Mesangial cell (primary cell): ENCODE measurements at places on chromosomes 5 and 9. TPM values are rescaled to one million over a fixed set of nuclear protein-coding genes. Genes with fewer than 3 reads are reported as not detected.

The C1QTNF3 gene
- total RNA-seq = 0.49 and 3.0 TPM in 2 replicates

The KDM3B gene
- total RNA-seq = 30.8 and 39.2 TPM in 2 replicates

The GABRA1 gene
- total RNA-seq = not detected in 2 replicates

The RORB gene
- under 0.01 and 0.13 TPM in 2 replicates for total RNA-seq

The CCL21 gene
- total RNA-seq = not detected in 2 replicates

The PCDHGB7 gene
- 5.1 and 18.1 TPM in 2 replicates for total RNA-seq
